Islet precursor cell (in vitro differentiated cells): ENCODE measurements at places on chromosomes 12 and 14.

- peak; percentile 67 for DNase-seq
These were observed 18.8 kb downstream of the TTC7B start for GRCh38 chr14:90797451-90797850.

GRCh38 chr14:77599889-77600288, 16.5 kb downstream of the SPTLC2 start:
- DNase-seq = no peak

DNA sequence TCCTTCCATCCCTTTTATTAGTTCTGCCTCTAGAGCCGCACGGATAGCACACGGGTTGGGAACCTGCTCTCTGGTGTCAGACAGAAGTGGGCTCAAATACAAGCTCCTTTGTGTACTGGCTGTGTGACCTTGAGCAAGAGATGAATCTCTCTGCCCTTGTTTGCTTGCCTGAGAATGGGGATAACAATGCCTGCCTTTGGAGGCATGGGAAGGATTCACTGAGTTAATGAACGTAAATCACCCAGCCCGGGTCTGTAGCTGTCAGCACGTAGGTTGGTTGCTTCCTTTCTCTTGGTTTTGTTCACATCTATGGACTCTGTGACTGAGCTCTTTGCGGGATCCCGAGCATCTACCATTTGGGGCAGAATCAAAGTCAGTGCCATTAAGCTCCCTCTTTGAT, 79.3 kb upstream of the NRXN3 start:
- no peak for DNase-seq

DNA sequence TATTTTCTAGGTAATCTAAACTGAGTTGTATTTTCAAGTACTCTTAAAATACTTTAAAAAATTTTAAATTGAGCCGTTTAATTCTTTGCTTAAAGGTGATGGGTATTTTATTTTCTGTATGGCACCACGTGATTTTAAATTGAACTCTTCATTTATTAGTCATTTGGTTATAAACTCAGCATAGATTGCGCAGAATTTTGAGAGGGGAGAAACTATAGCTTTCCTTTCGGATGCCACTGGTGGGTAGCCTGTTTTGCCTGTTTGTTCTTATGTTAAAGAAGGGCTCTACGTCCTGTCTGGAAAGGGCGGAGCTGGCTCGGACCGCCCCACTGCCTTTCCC, 411 bp upstream of the STYX start:
- DNase-seq = no peak
